ENCODE measurements at places on chromosomes 13 and 19. TPM values are rescaled to one million over a fixed set of nuclear protein-coding genes. Genes with fewer than 3 reads are reported as not detected.

GPR12 gene
- not detected for total RNA-seq

KLK14 gene
- total RNA-seq = 1.2 TPM

CKM gene
- 6,422 TPM for total RNA-seq

ETV2 gene
- not detected for total RNA-seq

POSTN gene
- 50.2 TPM for total RNA-seq

CASP14 gene
- total RNA-seq = not detected

KLK2 gene
- total RNA-seq = not detected

IL4I1 gene
- 0.83 TPM for total RNA-seq

ANGPTL8 gene
- total RNA-seq = not detected

ZNF701 gene
- total RNA-seq = 19.4 TPM

DNA sequence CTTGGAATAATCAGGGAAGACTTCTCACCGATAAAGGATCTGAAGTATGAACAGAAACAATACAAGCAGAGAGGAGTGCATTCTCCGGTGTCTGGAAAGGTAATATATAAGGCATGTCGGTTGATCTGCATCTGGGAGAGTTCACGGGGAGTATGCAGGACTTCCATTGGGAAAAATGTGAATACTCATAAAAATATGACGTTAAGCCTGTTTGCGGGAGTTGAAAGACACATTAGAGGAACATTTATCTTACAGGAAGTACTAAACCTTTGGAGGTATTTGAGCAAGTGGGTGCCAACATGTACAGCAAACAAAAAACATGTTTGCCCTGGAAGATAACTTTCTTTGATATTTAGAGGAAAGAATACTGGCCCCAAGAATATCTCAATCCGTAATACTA is 286.8 kb downstream of the SLITRK6 start:
- no peak for DNase-seq

DNA sequence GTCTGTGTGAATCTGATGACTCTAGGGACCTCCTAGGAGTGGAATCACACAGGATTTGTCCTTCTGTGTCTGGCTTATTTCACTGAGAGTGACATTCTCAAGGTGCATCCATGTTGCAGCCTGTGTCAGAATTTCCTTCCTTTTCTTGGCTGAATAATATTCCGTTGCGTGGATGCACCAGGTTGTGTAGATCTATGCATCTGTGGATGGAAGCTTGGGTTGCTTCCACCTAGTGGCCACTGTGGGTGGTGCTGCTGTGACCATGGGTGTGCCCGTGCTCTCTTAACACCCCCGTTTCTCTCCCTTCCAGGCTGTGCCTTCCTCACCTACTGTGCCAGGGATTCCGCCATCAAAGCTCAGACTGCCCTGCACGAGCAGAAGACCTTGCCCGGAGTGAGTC is 26.2 kb downstream of the CELF5 start:
- no peak for DNase-seq

DNA sequence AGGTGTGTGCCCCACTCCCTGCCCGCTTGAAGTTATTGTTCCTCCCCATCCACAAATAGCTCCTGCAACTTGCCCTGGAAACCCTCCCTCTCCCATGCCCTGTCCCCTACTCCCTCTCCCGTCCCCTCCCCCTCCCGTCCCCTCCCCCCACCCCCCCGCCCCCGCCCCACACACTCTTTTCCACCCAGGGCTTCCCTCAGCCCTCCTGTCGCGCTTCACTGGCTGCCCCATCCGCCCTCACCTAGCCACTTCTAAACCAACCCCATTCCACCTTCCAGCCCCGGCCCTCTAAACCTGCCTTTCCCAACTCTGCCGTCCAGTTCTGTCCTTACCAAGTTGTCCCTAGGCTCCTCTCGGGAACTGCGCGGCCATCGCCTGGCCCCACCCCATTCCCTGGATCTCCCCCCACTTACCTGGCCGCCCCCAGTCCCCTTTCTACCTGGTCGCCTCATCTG is 993 bp downstream of the RGL3 start:
- DNase-seq = no peak

GRCh38 chr19:50214699-50215543 is 11.5 kb downstream of the MYH14 start:
- DNase-seq = no peak

- DNase-seq = no peak
Measured at GRCh38 chr13:110775576-110775975, 62.1 kb downstream of the ING1 start.

- DNase-seq = no peak
Measured at GRCh38 chr13:91232716-91233115, 114.8 kb upstream of the MIR17HG start.

DNA sequence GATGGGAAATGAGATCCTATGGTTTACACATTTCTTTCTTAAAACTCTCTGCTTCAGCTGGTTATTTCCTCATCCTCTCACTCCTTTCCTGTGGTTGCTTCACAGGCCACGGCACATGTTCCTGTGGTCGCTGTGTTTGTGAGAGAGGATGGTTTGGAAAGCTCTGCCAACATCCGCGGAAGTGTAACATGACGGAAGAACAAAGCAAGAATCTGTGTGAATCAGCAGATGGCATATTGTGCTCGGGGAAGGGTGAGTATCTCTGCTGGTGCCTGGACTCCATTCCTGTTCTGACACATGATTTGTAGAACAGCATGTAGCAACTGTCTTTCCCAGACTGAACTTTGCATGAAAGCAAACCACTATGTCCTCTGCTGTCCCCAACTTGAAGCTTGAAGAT is 254.2 kb downstream of the ITGBL1 start:
- no peak for DNase-seq

- no peak for DNase-seq
Measured at GRCh38 chr13:67792151-67792676, 562.1 kb upstream of the PCDH9 start.

GRCh38 chr13:28327373-28328270 is 167.3 kb downstream of the FLT1 start:
- no peak for DNase-seq

GRCh38 chr13:73544175-73544574 is 485.4 kb downstream of the KLF5 start:
- DNase-seq = no peak

- no peak for DNase-seq
Measured at GRCh38 chr13:70424428-70424827, 316.2 kb upstream of the KLHL1 start.

- DNase-seq = no peak
Measured at GRCh38 chr19:30846102-30846501, 473.9 kb downstream of the ZNF536 start.

DNA sequence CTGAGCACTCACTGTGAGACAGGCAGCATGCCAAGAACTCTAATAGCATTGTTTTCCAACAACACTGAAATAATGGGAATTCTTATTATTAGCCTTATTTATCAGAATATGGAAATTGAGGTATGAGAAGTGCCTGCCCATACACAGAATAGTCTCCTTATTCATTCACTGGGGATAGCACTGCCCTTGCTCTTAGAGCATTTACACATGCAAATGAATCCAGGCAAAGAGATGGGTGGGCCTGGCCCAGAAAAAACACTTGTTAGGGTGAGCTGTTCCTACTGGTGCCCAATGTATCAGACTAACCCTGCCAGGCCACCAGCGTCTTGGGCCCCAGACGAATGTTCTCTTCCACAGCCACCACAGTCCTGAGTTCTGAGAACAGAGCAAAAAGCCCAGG is 112.9 kb downstream of the TUBA3C start:
- DNase-seq = no peak

- no peak for DNase-seq
Measured at GRCh38 chr19:50501186-50501567, 9.8 kb downstream of the JOSD2 start.

- DNase-seq = no peak
Measured at GRCh38 chr13:62305756-62306155, 890.1 kb upstream of the PCDH20 start.

- peak; percentile 49 for DNase-seq
Measured at GRCh38 chr19:17075864-17076542, 426 bp downstream of the MYO9B start.

- no peak for DNase-seq
Measured at GRCh38 chr13:69180034-69180433, 927.6 kb upstream of the ATXN8OS start.

DNA sequence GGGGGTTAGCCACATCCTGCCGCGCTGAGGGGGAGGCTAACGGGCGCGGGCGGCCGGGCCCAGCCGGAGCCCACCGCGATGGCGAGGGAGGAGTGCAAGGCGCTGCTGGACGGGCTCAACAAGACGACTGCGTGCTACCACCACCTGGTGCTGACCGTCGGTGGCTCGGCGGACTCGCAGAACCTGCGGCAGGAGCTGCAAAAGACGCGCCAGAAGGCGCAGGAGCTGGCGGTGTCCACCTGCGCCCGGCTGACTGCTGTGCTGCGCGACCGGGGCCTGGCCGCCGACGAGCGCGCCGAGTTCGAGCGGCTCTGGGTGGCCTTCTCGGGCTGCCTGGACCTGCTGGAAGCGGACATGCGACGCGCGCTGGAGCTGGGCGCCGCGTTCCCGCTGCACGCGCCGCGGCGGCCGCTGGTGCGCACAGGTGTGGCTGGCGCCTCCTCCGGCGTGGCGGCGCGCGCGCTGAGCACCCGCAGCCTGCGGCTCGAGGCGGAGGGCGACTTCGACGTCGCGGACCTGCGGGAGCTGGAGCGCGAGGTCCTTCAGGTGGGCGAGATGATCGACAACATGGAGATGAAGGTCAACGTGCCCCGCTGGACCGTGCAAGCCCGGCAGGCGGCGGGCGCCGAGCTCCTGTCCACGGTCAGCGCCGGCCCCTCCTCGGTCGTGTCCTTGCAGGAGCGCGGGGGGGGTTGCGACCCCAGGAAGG is 692 bp downstream of the RGS9BP start:
- no peak for DNase-seq

DNA sequence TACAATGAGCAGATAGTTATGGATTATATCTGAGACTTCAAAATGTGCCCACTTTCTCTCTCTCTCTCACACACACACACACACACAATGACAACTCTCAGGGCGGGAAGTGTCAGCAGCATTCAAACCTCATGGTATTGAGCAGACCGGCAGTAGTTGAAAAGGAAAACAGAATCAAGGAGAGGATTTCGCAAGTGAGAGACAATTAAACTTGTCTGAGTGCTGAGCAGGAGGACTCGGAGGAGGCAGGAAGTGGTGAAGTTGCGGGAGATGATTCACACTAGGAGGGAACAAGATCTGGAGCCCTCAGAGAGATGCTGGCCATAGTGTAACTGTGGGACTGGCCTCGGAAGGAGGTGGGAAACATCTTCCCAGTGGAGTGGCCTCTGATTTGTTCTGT is 353.1 kb downstream of the EFNB2 start:
- DNase-seq = no peak

GRCh38 chr19:53396525-53396868 is 1.5 kb downstream of the ZNF765 start:
- no peak for DNase-seq

DNA sequence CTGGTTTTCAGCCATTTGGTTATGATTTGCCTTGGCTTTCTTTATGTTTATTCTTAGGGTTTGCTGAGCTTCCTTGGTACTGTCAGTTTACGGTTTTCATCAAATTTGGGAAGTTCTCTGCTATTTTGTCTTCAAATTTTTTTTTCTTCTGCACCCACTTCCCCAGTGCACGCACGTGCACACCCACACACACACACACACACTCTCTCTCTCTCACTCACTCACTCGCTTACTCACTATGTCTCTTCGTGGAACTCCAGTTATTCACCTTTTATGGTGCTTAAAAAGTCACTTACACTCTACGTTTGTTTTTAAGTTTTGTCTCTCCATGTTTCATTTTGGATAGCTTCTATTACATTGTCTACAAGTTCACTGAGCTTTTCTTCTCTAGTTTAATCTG is 7.1 kb downstream of the AKAP11 start:
- no peak for DNase-seq

DNA sequence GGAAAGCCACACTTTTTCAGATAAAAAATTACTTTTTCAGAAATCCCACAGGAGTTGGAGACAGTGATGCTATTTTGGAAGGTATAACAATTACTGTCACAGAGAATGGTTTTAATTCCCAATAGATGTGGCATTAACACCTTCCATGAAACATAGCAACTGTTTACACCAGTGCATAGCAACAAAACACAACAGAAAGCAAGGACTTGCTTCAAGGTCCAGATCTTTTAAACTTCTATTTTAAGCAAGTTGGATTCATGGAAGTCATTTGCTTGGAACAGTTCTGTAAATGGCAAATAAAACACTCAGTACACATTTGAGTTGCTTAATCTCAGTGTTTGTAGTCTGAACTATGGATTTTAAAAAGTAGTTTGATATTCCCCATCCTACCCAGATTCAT is 385.9 kb upstream of the SPRY2 start:
- DNase-seq = no peak

GRCh38 chr13:26881154-26881553 is 120.6 kb upstream of the GPR12 start:
- peak; percentile 10 for DNase-seq

DNA sequence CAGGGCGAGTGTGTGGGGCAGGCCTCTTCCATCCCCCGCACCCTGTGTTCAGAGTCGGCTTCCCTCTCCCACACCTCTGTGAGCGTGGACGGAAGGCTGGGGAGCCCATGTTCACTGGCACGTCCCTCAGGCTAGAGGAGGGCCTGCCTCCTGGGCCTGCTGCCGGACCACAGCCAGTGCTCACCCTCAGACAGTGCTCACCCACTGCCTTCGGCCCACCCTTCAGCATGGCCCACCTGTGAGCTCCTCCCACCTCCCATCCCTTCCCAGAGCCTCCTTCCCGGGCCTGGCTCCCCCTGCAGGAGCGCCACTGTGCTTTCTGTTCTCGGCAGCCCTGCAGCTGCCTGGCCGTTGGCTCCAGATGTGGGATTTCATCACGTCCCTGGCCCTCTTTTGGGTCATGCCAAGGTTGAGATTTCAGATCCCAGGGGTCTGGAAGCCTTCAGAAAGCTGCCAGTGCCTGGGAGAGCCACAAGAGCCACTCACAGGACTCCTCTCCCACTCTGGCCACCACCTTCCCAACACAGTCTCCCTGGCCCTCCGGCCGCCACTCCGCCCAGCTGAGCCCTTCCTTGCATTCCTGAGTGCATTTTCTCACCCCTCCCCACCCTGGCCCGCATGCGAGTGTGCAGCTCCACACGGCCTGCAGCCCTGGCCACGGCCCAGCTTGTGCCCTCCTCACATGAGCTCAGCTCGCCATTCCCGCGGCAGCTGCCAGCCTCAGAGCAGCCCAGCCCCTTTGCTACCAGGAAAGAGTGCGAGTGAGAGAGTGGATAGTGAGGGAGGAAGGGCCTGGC is 25.3 kb downstream of the CAPN12 start:
- peak; percentile 70 for DNase-seq

GRCh38 chr13:48232420-48233045 is 473 bp upstream of the ITM2B start:
- DNase-seq = no peak

DNA sequence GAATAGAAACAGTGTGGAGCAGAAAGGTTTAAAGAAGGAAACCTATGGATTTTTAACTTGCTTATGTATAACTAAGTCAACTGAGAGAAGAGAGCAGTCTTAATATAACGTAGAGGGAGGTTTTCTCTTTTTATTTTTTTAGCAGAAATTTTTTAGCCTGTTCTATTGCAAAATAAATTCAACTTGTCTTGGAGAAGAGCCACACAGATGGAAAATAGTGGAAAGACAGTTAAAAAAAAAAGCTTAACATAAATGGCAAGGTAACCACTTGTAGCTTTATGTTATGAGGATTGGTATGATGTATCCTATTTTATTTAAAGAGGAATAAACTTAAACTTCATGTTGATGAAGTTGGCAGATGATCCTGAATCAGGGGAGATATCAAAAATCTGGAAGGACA is 312.4 kb downstream of the SHISA2 start:
- no peak for DNase-seq

Data from heart right ventricle (tissue), 16 donors.